Activated CD4-positive, alpha-beta T cell treated with anti-CD3 and anti-CD28 coated beads for 36 hours (primary cell): ENCODE measurements at places on chromosomes 7 and 10. TPM values are rescaled to one million over a fixed set of nuclear protein-coding genes. Genes with fewer than 3 reads are reported as not detected.

GRCh38 chr7:23334482-23335056 is 35.4 kb downstream of the MALSU1 start:
- DNase-seq: no peak
- H3K27me3 ChIP-seq: peaks cover 8% of the 10 kb centered on the region
- H3K27ac ChIP-seq: no peak overlapping the region
- H3K36me3 ChIP-seq: no peaks in the 10 kb centered on the region

DNA sequence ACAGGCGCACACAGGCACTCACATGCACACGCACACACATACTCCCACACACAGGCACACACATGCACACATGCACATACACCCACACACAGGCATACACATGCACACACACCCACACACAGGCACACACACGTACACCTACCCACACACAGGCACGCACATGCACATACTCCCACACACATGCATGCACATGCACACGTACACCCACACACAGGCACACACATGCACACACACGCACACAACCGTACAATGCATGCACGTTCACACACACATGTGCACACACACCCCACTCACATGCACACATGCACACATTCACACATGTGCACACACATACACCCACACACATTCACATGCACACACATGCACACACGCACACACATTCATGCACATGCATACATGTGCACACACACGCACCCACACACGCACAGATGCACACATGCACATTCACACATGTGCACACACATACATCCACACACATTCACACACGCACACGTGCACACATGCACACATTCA is 59.3 kb downstream of the MKI67 start:
- peak overlapping the region; percentile 35 for H3K27ac ChIP-seq
- peaks cover 67% of the 10 kb centered on the region for H3K36me3 ChIP-seq
- no peaks in the 10 kb centered on the region for H3K27me3 ChIP-seq
- DNase-seq: no peak
- no peak overlapping the region for H3K4me3 ChIP-seq

GRCh38 chr7:101739775-101740398 is 77.5 kb upstream of the CUX1 start:
- H3K4me1 ChIP-seq: peaks cover 10% of the 10 kb centered on the region
- DNase-seq: no peak
- H3K36me3 ChIP-seq: no peaks in the 10 kb centered on the region
- no peak overlapping the region for H3K27ac ChIP-seq
- H3K4me3 ChIP-seq: no peak overlapping the region

Gene C10orf90
- total RNA-seq: not detected

Gene FLNC
- total RNA-seq: 0.09 TPM

GRCh38 chr7:51973071-51973470 is 656.5 kb upstream of the COBL start:
- no peak for DNase-seq
- H3K27me3 ChIP-seq: no peaks in the 10 kb centered on the region
- no peaks in the 10 kb centered on the region for H3K36me3 ChIP-seq
- no peak overlapping the region for H3K27ac ChIP-seq

- peak overlapping the region; percentile 32 for H3K4me3 ChIP-seq
- no peak overlapping the region for H3K27ac ChIP-seq
- no peaks in the 10 kb centered on the region for H3K36me3 ChIP-seq
- peaks cover 72% of the 10 kb centered on the region for H3K27me3 ChIP-seq
- DNase-seq: no peak
Observed at GRCh38 chr10:129958148-129958628, 5.9 kb downstream of the EBF3 start.

Gene GRM3
- not detected for total RNA-seq

GRCh38 chr10:27715505-27715904 is 30.1 kb downstream of the MKX start:
- no peak for DNase-seq
- H3K36me3 ChIP-seq: no peaks in the 10 kb centered on the region
- H3K27me3 ChIP-seq: peaks cover 24% of the 10 kb centered on the region
- H3K4me1 ChIP-seq: no peaks in the 10 kb centered on the region
- no peak overlapping the region for H3K4me3 ChIP-seq

DNA sequence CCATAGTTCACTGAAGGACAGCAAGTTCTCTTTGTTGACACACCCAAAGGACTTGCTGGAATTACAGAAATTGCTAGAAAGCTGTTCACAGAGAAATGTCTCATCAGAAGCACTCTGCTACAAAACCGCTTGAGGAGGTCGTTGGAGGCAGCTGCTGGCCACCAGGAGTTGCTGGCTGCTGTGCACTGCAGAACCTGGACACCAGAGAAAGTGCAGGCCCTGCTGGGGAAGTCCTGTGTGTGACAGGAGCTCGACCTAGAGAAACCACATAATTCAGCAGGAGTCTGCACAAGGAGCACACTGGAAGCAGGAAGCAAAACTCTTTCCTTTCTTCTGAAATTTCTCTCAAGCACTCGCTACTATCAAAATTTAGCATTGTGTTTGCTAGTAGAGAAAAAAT is 461.5 kb upstream of the GHITM start:
- H3K4me1 ChIP-seq: peaks cover 32% of the 10 kb centered on the region
- H3K27ac ChIP-seq: no peak overlapping the region
- no peaks in the 10 kb centered on the region for H3K36me3 ChIP-seq
- no peaks in the 10 kb centered on the region for H3K27me3 ChIP-seq
- no peak for DNase-seq

DNA sequence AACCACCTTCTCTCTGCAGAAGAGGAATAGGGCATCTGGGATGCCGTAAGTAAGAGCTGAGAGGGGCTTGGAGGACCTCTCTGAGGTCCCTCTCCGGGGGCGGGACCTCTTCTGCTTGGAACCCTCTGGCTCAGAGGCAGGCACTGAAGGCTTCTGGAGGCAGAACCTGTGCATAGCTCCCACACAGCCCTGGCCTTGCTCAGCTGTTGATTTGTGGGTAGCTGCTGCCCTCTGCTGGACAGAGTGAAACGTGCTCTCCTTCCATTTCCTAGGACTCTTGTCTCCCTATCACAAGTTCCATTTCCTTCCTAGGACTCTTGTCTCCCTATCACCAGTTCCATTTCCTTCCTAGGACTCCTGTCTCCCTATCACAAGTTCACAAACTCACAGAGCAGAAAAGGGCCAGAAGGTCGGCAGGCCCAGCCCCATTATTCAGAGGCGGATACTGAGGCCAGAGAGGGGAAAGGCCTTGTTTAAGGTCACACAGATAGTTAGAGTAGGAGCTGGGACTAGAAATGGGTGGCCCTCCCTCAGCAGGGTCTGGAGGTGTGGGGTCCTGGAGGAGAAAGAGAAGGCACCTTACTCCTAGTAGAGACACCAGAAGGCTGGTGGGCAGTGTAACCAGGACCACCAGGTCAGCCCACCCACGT is 30.3 kb upstream of the GARS1 start:
- no peak overlapping the region for H3K4me3 ChIP-seq
- H3K27ac ChIP-seq: no peak overlapping the region

GRCh38 chr10:47346581-47347302 is 1.4 kb upstream of the RBP3 start:
- no peak overlapping the region for H3K4me3 ChIP-seq
- no peaks in the 10 kb centered on the region for H3K36me3 ChIP-seq
- H3K27me3 ChIP-seq: no peaks in the 10 kb centered on the region
- DNase-seq: no peak
- no peak overlapping the region for H3K27ac ChIP-seq

- peak; percentile 35 for DNase-seq
- no peaks in the 10 kb centered on the region for H3K27me3 ChIP-seq
- H3K36me3 ChIP-seq: peaks cover 38% of the 10 kb centered on the region
Observed at GRCh38 chr7:44631458-44632115, 25.2 kb downstream of the OGDH start.

Gene ANKRD61
- total RNA-seq: 0.32 TPM

- H3K4me1 ChIP-seq: no peaks in the 10 kb centered on the region
- no peak overlapping the region for H3K4me3 ChIP-seq
- H3K27ac ChIP-seq: no peak overlapping the region
- H3K36me3 ChIP-seq: no peaks in the 10 kb centered on the region
- H3K27me3 ChIP-seq: no peaks in the 10 kb centered on the region
- DNase-seq: no peak
Observed at GRCh38 chr10:86064219-86064618, 302.4 kb downstream of the GRID1 start.

DNA sequence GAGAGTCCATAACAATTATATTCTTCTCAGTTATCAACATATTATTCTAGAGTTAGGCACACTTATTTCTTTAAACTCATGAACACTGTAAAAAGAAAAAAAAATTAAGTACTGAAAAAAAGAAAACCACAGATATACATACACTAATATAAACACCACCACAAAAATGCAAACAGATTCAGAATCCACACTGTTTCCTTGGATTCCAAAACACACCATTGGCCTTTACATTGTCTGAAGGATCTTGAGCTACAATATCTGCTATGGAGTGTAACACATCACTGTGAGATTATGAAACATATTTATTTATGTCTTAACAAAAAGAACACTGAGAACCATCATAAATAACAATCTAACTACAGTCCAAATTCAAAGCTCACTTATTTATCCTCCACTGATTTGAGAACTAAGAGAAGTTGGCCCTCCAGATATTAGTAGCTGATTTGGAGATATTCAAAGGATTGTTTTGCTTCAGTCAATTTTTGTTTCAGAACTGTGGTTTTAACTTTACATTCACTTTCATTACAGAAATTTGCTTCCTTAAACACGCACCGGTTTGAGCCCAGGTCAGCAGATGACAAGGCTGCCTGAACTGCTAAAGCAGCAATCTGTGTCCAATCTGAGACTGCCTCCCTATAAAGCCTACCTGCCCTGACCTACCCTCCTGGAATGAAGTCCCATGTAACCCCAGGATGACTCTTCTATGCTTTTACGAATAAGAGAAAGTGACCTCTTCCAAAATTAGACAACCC is 47.0 kb upstream of the CDK1 start:
- peak overlapping the region; percentile 90 for H3K4me3 ChIP-seq
- H3K36me3 ChIP-seq: no peaks in the 10 kb centered on the region
- no peaks in the 10 kb centered on the region for H3K27me3 ChIP-seq

Gene KIF11
- 59.1 TPM for total RNA-seq

- H3K4me3 ChIP-seq: no peak overlapping the region
- DNase-seq: no peak
- H3K27ac ChIP-seq: no peak overlapping the region
- no peaks in the 10 kb centered on the region for H3K36me3 ChIP-seq
- no peaks in the 10 kb centered on the region for H3K4me1 ChIP-seq
- H3K27me3 ChIP-seq: no peaks in the 10 kb centered on the region
Observed at GRCh38 chr10:125084614-125085257, 75.6 kb downstream of the CTBP2 start.

Gene OPN1SW
- total RNA-seq: not detected

Gene HOGA1
- not detected for total RNA-seq

GRCh38 chr7:84510505-84510904 is 315.9 kb upstream of the SEMA3A start:
- no peak overlapping the region for H3K4me3 ChIP-seq
- H3K27ac ChIP-seq: no peak overlapping the region
- H3K4me1 ChIP-seq: no peaks in the 10 kb centered on the region
- H3K36me3 ChIP-seq: no peaks in the 10 kb centered on the region
- no peaks in the 10 kb centered on the region for H3K27me3 ChIP-seq
